ENCODE measurements at places on chromosomes 2 and 18.

GRCh38 chr18:27582760-27583412, 397.8 kb upstream of the CHST9 start:
- DNase-seq, result no peak

DNA sequence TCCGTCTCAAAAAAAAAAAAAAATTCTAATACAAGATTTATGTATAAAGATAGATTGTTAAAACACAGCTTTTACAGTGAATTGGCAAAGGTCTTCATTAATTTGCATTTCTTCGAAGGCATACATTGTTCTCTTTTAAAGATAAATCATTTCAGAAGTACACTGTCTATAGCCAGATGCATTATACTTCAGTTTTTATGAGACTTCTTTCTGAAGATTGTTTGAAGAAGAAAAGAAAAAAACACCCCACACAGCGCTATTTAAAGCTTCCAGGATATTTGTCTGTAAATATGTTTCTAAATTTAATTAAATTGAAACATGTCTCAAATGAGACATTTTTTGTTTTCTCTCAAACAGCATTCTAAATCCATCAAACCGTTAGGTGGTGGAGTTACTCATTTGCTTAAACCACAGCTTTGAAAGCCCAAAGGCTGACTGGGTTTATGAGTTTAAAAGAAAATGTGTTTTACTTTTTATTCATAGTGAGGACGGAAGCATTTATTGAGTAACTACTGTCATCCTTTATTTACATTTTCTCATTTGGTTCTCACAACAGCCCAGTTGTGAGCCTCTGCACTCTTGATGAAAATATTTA, 42.4 kb upstream of the C1GALT1C1L start:
- DNase-seq, result no peak

GRCh38 chr2:219538504-219538951, 5.1 kb downstream of the CHPF start:
- DNase-seq, result no peak

DNA sequence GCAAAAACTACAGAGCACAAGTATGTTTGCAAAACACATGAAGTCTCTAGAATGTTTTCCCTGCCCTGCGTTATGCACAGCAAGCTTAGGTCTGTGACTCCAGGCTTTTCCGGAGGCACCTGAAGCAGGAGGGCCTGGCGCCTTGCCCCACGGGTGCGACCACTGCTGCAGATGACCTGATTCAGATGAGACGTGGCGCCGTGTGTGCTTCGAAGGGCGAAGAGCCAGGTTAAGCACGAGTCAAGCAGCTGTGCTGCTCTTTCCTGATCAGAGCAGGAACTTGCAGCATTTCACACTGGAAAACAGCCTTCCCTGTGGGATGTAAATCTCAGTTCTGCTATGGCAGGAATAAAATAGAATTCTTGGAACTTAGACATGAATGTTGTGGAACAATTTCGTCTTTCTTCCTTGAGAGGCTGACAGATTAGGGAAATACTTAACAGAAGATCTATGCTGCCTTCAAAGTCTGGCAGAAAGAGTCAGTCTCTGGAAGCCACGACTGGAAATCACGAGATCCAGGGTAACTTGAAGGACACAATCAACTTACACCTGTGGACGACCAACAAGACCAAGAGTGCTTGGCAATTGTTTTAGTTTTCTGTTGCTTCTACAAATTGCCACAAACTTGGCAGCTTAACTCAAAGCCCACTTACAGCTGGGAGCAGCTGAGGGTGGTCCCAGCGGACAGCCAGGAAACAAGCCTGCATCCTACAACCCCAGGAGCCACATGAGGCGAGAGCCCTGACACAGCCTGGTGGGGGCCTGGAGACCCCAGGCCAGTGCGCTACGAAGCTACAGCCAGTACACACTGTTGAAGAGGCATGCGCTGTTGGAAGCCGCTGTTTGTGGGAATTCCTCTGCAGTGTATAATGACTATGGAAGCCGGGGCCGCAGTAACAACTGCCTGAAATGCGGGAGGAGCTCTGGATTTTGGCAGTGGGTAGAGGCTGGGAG, 42.9 kb downstream of the EIPR1 start:
- no peak for DNase-seq

DNA sequence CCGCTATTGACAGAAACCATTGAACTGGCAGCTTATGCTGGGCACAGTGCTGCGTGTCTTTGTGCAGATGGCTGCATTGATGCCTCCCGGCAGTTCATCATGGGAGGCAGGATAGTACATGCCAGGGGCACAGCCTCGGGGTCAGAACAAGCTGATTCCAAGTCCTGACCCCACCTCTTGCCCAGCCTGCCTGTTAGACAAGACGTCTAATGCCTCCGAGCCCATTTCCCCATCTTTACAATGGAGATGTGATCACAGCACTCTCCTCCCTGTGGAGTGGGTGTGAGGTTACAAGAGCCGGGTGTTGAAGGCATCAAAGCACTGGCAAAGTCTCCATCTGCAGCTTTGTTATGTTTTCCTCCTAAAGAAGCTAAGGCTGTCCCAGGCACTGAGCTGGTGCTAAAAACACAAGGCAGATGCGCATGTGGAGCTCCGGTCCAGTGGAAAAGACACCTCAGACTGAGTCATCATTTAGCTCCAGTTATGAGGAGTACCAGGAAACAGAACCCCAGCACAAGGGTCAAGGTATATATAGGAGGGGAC, 125.7 kb upstream of the EPAS1 start:
- DNase-seq, result no peak

- DNase-seq, result no peak
Measured at GRCh38 chr2:41482659-41483058, 565.2 kb upstream of the PKDCC start.

DNA sequence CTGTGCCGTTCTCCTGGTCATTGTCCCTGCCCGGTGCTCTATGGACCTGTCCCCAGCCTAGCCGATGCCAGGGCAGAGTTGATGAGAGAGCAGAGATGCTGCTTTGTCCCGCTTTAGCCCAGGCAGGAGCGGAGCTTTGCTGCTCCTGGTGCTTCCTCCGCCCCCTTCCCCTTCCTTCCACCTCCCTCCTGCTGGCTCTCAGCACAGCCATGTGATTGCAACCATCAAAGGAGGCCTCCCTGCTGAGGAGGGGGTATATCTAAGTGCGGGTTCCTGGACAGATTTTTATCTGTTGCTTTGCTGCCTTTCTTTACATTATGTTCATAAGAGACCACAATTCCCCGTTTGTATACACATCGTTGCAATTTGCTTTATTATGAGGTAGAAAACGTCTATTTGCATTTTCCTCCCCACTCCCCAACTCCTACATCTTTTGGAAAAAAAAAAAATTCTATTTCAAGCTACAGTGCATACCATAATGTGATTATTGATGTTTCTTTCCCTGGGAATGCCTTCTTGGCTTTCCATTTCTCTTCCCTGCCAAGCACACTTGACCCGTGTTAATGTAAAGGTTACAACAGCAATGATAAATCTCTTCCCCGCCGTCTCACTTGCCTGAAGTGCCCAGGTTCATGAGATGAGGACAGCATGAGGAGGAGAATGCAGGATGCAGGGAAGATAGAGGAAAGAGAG, 25.4 kb downstream of the ALPK2 start:
- no peak for DNase-seq

- no peak for DNase-seq
Measured at GRCh38 chr18:54961016-54961423, 1.8 kb upstream of the CCDC68 start.

GRCh38 chr2:110873056-110873502, 140.7 kb downstream of the ACOXL start:
- DNase-seq, result no peak

GRCh38 chr2:123073371-123073770, 951.7 kb upstream of the CNTNAP5 start:
- no peak for DNase-seq

DNA sequence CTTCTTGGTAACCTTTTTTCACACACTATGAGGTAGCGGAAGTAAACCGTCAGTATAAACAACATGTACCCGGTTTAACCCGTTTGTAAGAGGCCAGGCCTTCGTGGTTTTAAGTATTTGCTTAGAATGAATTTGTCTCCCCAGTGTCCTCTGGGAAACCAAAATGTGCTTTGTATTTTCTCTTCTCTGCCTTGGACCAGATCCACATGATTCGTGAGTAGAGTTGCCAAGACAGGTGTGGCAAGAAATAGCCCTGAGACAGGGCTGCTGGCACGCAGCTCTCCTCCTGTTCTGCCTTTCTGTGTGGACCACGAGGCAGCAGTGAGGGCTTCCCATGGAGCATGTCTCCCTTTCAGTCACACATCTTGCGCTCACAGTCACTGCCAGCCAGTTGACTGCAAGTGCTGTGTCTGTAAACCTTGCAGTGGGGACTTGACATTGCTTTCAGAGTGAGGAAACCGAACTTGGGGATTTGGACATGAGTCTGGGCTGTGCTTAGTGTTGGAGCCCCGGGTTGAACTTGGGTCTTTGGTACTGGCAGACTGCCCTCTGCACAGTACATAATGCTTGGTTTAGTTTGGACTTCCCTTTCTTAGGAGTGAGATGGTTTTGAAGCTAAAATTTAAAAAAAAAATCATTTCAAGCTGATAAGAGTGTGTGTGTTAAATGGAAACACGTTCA, 19.1 kb downstream of the BCL2L11 start:
- no peak for DNase-seq

DNA sequence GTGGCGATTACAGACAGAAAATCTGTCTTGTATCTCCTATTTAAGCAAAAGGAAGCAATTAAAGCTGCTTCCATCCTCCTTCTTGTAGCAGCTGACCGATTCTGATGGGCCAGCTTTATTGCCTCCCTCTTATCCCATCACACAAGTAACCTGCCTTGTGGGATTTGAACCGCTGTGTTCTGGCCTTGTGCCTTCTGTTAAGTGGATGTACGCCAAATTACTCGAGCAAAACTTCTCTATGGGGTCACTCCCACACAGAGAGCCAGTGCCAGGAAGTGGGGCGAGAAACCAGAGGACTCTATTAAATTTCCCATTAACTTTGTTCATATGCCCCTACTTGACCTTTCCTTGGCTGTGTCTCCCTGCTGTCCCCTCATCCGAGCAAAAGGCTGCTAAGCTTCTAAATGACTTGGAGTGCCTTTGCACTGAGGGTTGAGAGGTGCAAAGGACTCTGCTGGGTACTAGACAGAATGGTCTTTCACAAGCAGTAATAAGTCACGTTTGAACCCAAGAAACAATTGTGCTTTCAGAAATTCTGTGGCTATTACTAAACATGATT, 672.5 kb downstream of the MBD2 start:
- DNase-seq, result no peak

DNA sequence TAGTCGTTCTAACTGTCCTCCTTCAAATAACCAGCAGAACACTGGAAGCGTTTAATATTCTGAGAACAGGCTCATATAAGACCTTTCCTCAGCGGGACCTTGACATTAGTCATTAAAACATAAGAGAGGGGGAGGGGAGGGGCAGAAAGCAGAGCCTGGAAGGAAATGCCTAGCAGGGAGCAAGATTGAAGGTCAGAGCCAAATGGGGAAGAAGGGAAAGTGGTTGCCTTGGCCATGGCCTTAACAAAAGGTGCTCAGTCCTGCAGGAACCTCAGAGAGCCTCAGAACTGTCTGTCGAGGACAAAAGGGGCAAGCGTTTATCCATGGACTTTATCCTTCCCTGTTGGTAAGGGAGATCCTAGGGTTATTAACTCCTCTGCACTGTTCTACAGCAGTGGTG, 856 bp upstream of the PLA2R1 start:
- no peak for DNase-seq

DNA sequence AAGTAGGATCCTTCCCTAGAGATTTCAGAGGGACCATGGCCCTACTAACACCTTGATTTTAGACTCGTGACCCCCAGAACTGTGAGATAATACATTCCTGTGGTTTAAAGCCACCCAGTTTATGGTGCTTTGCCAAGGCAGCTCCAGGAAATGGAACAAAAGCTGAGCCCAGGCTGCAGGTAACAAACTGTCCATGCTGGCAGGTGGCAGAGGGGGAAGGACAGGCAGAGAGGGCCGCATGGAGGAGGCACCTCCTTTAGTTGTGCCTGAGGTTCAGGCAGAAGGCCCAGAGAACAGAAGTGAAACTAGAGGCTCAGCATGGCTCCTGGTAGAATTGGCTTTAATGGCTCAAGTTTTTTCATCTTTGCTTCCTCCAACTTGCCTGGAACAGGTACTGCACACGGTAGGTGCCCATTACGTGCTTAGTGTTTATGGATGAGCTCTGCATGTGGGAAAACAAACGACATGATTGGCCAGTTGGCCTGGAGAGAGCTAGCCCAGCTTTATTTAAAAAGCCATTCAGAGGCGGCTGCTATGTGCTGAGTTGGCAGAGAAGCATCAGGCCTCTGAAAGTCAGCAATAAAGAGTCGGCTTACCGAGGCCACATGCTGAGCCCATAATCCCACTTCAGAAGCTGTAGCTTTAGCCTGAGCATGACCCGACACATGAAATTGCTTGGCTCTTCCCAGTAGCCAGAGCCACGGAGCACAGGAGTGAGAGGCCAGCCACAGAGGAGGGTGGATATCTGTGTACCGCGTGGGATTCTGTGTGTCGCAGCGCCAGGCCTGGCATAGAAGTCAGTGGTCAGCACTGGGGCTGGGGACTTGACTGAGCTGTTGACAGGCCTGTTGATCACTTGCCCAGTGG, 36.5 kb downstream of the HS1BP3 start:
- no peak for DNase-seq

DNA sequence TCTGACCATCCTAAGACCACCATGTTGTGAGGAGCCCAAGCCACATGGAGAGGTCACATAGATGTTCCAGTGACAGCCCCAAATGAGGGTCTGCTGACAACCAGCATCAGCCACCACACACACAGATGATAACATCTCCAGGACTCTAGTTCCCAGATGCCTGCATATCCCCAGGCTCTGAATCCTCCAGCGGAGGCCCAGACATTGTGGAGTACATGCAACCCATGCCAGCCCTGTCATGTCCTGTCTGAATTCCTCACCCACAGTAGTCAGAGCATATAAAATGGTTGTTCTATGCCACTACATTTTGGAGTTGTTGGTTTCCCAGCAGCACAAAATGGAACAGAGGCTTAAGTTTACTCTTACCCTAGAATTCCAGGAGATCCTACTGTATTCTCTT, 122.0 kb upstream of the SLC35G4 start:
- no peak for DNase-seq

DNA sequence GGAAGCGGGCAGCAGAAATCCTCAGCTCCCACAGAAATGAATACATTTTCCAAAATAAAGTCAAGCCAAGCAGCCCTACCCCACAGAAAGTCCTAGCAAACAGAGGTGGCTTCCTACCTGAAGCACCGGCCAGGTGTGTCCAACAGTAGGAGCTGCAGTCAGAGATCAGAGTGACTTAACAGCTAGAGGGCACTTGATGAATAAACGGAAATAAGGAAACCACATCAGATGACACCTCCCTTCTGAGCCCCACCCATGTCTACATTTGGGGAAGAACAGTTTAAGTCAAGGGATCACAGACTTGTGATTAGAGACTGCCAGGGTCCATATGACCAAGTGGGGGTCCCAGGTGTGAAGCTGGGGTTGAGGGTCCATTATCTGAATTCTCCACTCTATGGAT, at the start of gene CXCR1:
TSS of gene CXCR1 (minus strand) at position 172 of the 400 bp plus-strand sequence. CDS start 1,751 bp downstream, outside the sequence.
- DNase-seq, result peak; percentile 6

- DNase-seq, result no peak
Measured at GRCh38 chr2:233047206-233047605, 12.9 kb upstream of the INPP5D start.

GRCh38 chr2:240570531-240571313, 2.4 kb downstream of the RNPEPL1 start:
- DNase-seq, result no peak

Data from NK-92 treated with Interleukin-12 subunit alpha and Interleukin-12 subunit beta, amount 100 ng/mL, for 24 hours (cell line).